ENCODE measurements at places on chromosomes 16 and 17.

GRCh38 chr16:50818380-50818779 is 76.5 kb downstream of the CYLD start:
- DNase-seq = no peak

DNA sequence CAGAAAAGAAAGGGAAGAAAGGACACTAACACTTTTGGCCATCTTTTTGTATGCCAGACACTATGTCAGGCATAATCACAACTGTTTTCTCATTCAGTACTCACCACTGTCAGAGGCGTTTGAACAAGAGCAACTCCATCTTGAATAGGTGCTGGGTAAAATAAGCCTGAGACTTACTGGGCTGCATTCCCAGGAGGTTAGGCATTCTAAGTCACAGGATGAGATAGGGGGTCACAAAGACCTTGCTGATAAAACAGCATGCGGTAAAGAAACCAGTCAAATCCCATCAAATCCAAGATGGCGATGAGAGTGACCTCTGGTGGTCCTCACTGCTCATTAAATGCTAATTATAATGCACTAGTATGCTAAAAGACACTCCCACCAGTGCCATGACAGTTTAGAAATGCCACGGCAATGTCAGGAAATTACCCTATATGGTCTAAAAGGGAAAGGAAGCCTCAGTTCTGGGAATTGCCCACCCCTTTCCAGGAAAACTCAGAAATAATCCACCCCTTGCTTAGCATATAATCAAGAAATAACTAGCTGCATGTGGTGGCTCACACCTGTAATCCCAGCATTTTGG is 14.9 kb upstream of the LYRM9 start:
- no peak for DNase-seq

DNA sequence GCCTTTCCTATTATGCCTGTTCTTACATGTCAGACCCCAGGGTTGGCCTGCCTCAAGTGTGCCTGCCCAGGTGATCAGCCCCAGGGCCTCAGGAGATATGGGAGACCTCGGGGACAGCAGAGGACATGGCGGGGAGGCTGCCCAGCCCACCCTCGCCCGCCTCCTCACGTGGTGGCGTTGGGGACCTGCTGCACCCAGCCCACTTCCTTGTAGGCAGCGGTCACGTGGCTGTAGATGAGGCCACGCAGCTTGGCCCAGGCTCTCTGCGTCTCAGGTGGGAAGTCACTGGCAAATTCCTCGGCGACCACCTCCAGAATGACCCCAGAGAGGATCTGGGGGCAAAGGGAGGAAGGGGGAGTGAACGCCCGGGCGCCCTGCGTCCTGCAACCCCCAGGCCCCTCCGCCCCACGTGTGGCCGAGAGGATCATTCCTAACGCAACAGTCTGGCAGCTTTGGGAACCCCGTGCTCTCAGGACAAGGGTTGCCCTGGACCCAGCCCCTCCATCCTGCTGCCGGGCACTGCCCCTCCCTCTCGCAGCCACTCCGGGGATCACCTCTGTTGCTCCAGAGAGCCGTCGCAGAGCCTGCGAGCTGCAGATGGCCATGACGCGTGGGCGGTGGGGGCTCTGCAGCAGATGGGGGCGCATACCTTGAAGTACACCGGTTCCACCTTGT is 6.6 kb downstream of the CYGB start:
- no peak for DNase-seq

- no peak for DNase-seq
Observed at GRCh38 chr16:23847948-23848347, 12.2 kb downstream of the PRKCB start.

- no peak for DNase-seq
Observed at GRCh38 chr17:78151514-78152008, 5.4 kb downstream of the C17orf99 start.

DNA sequence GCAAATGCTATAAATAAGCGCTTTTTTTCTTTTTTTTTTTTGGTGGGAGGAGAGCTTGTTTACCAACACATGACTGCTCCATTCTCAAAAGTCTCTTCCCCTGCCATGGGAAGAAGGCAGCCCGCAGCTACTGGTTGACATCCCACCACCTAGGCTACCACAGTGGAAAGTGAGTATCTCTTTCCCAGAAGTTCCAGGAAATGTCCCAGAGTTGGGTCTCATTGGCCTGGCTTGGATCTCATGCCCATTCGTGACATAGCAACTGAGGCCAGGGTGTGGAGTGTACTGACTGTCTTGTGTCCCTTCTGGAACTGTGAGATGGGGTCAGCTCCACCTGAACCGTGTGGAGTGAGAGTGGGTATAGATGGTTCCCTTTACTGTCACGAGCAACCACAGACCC is 29.5 kb upstream of the BRD7 start:
- no peak for DNase-seq

DNA sequence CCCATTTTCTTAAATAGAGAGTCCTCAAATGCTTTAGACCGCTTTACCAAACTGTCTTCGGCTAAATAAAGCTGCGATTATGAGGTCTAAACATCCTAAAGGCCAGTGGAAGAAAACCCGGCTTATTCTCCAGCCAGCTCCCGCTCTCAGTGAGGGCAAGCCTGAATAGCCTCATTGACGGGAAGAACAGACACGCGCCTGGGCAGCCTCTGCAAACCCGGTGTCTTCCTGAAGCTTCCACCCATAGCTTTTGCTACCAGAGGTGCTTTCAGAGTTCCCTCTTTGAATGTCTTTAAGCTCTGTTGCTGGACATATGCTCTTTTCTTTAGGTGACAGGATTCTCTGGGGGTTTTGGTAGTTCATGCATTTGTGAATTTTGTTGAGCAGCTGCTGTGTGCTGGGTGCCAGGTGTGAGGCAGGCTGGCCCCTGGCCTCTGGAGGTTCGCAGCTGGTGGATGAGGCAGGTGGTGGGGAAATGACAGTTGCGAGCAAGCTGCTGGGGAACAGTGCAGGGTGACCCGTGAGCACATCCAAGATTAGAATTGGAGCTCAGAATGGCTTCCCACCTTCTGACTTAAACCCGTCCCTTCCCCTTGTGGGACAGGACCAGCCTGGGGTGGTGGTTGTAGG is 44.7 kb downstream of the CRISPLD2 start:
- no peak for DNase-seq

GRCh38 chr17:51387582-51387981 is 127.2 kb downstream of the UTP18 start:
- no peak for DNase-seq

DNA sequence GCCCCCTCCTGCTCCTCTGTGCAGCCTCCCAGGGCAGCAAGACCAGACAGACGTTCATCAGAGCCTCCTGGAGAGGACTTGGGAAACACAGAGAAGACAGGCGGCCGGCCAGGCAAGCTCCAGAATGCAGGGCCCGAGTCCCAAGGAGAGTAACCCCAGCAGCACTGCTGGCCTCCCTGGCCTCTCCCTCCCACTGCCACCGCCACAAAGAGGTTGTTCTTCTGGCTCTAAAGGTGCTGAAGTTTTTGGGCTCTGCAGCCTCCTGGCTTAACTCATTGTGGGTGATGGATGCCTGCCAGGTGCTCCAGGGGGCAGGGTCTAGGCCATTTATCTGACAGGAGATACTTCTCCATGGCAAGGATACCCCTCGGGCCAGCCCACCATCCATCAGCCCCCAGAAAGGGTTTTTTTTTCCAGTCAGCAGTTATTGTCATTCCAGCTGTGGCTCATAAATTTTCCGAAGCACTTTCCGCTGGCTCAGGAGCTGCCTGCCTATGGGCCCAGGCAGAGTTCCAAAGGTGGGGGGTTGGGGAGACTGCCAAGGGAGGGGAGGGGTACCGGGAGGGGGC is 32.0 kb upstream of the MRPS23 start:
- no peak for DNase-seq

DNA sequence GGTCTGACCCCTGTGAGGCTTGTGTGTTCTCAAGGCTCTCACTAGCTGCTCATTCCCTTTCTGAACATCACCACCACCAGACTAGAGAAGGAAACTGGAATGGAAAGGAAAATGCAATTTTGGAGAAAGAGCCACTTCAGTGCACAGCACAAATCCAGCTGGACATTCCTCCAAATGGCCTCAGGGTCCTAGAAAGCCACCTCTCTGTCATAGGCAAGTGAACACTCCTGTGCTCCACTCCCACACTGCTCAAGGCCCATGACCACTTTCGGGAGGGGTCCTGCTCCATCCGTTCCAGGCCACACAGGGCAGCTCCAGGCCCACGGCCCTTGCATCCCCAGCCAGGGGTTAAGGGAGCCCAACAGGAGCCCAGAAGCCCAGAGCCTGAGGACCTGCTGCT is 2.6 kb downstream of the LRRC75A start:
- DNase-seq = no peak
